ENCODE measurements at places on chromosomes 11 and 22. TPM values are rescaled to one million over a fixed set of nuclear protein-coding genes. Genes with fewer than 3 reads are reported as not detected.

Gene SLC3A2
- 109 TPM for total RNA-seq

- no peak for DNase-seq
Observed at GRCh38 chr11:118051611-118052461, 25.0 kb upstream of the TMPRSS4 start.

DNA sequence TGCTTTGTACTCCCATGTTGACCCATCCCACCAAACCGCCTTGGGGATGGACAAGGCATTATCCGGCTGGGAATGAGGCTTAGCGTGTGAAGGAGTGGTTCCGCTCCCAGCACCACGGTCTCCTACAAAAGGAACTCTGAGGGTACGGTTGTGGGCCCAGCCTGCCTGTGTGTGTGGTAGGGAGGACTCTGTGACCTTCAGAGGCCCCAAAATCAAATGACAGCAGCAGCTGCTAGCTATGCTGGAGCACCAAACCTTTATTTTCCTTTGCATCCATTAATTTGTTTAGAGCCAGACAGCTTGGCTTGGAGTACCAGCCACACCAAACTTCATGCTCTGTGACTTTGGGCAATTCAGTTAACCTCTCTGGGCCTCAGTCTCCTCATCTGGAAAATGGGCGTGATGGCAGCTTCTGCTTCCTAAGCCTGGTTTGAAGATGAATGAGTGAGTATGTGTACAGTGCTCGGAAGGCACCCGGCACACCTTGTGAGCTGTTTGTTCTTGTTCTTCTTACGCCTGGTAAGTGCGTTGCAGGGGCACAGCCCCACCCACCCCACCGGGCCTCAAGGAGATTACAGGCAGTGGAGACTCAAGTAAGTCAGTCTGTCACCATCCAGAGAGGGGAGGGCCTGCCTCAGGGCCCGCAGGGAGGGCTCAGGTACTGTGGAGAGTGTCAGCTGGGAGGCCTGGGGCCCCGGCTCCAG lies 25.3 kb downstream of the MB start:
- DNase-seq = no peak

DNA sequence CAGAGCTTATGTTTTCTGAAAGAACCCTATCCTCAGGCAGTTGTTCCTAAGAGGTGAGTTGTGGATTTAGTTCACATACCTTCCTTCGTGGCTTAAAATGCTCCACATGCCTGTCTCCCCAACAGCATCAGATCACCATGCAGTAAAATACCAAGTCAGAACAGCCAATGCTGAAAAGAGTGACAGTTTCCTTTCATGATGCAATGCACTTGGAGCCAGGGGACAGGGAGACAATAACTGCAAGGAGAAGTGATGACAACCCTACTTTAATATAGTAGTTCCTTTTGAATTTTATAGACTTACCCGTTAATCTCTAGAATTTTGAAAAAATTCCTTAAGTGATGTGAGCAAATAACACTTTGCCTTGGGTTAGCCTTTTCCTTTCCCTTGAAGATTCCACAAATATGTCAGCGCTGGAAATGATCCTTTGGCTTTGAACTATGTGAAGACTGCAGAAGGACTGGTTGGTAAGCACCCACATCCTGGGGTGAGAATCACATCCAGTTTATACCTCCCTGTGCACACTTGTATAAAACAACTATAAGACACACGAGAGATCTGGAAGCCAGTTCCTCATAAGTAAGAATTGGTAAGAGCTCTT lies 71.2 kb downstream of the PIWIL4 start:
- no peak for DNase-seq

DNA sequence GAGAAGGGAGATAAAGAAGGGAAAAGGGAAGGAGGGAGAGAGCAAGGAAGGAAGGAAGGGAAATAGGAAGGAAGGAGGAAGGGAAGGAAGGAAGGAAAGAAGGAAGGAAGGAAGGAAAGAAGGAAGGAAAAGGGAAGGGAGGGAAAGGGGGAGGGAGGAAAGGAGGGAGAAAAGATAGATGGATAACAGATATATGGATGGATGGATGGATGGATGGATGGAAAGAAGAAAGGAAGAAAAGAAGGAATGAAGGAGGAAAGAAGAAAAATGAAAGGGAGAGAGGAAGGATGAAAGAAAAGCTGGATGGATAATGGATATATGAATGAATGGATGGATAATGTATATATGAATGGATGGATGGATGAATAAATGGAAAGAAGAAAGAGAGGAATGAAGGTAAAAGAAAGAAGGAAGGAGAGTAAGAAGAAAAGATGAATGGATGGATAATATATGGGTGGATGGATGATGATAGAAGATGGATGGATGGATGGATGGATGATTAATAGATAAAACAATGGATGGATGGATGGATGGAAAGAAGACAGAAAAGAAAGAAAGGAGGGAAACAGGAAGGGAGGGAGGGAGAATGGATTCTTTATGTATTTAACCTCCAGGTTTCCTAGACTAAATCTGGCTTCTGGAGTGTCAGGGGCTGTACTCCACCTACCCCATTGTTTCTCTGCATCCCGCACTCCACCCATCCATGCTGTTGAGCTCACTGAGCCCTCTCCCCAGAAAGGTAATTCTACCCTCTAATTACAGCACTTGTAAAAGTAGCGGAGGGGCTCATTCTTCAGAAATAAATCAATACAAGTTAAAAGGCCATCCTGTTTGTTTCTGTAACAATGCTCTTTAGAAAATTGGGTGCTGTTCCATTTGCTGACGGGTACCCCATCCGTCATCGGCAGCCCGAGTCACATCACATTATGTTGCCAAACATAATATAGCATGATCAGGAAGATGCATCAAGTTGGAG lies 506.1 kb downstream of the MIAT start:
- DNase-seq = no peak

DNA sequence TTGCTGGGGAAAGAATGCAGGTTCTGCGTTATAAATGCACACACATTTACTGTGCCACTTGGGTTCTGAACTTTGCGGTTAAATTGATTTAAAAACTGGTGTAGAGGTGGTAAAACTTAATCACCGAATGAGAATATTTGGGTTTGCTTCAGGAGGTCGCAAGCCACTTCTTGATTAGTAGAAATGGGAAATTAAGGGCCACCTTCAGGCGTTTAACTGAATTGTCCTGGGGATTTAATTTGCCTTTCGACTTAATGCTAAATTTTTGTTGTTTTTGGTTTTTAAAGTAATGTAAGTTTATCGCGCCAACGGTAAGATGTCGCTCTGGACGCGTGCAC lies 459 bp upstream of the NCR3LG1 start:
- no peak for DNase-seq
